ENCODE measurements at places on chromosomes 16 and 17.

- no peak for DNase-seq
Observed at GRCh38 chr17:35727635-35728034, 3.8 kb upstream of the RASL10B start.

DNA sequence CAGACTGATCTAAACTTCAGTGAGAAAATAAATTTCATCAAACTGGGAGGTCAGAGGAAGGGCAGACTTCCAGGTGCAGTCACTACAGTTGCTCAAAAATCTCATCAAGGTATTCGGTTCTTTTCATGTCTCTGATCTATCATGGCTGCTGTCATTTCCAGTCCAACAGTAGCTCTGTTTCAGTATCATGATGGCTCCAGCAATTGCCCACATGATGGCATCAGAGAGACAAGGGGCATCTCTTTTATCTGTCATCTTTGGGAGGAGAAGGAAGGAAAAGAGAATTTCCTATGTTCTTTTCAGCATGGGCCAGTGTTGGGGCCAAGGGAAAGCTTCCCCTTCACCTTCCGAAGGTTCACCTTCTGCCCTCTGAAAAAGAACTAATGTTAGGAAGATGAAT lies 504.9 kb upstream of the HSBP1 start:
- DNase-seq, result no peak

GRCh38 chr17:7646457-7646856 lies 4.3 kb upstream of the ATP1B2 start:
- DNase-seq, result no peak

GRCh38 chr17:61205931-61206330 lies 193.7 kb upstream of the TBX2 start:
- DNase-seq, result no peak

GRCh38 chr16:4648917-4649316 lies 24.3 kb downstream of the MGRN1 start:
- DNase-seq, result no peak

DNA sequence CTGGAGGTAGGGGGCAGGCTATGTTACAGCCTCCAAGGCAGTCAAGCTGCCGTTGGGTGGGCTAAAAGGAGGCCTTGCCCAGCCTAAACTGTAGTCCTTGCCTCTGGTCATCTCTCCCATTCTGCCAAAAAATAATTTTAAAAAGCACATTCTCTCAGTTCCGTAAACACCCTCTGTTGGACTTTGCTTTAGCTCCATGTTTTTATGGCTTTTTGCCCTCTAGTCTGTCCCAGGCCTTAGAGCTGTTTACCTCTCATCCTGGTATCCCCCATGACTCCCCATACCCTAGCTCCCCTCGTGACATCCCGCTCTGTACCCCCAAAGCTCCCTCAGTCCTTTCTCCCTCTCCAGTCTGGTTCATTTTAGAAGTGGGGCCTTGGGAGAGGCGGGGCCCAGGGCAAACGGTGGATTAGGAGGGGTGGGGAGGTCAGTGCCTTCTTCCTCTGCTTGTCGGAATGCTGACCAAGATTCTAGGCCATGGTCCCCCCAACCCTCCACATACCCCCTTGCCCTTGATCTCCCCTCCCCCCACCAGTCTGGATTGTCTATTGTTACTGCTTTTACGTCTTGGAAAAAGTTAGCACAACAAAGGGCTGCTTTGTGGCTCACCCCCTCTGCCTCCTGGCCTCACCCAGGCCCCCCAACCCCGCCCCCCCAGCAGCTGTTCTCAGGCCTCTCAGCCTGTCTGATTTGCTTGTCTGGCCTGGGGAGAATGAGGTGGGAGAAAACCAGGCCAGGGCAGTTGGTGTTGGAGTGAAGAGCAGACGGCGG lies 18.4 kb downstream of the GJD3 start:
- no peak for DNase-seq

GRCh38 chr17:72931635-72932034 lies 160.9 kb downstream of the SLC39A11 start:
- DNase-seq, result no peak

- DNase-seq, result no peak
Observed at GRCh38 chr16:53692146-53692545, 11.5 kb downstream of the RPGRIP1L start.

DNA sequence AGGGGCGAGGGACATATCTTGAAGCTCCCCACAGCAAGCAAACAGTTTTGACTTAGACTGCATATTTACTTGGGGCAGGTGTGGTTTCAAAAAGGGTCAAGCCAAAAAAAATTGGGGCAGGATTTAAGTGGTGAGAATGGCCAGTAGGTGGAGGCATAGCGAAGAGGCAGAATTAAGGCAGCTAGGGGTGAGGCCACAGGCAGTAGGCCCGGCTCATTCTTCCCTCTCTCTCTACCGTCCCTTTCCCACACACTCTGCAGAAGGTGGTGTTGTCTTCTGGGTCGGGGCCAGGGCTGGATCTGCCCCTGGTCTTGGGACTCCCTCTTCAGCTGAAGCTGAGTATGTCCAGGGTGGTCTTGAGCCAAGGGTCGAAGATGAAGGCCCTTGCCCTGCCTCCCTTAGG lies 2.6 kb downstream of the SHBG start:
- DNase-seq, result peak; percentile 31

GRCh38 chr17:34894964-34895363 lies 66.3 kb downstream of the CCT6B start:
- no peak for DNase-seq

GRCh38 chr17:49990331-49990730 lies 4.7 kb downstream of the DLX3 start:
- no peak for DNase-seq

DNA sequence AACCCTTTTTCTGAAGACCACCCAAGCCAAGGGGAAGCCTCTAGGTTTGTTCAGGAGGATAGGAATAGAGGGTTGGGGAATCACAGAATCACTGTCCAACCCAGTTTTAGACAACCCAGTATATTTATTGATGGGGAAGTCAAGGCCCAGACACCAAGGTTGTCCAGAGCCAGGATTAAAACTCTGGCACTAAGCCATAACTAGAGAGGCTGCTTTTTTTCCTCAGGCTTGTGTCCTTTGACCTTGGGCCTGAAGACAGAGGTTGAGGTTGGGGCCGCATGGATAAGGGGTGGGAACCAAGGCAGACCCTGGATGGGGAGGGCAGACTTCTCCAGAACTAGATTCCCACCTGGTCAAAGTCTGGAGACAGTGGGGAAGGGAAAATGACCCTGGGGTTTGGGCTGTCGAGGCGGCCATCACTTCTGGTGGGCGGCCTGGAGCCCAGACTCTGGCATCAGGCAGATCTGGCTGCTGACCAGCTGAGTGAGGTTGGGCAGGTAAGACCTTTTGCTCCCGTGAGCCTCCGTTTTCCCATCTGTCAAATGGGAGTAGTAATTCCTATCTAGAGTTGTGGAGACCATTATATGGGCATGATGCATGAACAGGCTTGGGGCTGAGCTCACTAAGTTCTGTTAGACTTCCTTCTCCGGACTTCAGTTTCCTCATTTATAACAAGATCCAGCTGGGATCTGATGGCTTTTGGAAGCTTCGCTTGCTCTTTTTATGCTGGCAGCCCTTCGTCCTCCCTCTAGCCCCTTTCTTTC lies 17.9 kb downstream of the IGFBP4 start:
- DNase-seq, result no peak

GRCh38 chr17:82403662-82404660 lies 14.2 kb upstream of the HEXD start:
- DNase-seq, result no peak

Data from stimulated activated naive CD8-positive, alpha-beta T cell treated with anti-CD3 and anti-CD28 coated beads, Interleukin-15, Interleukin-2, amounts not matched to agents 100 U/mL and 50 U/mL, for 24 hours (primary cell).